ENCODE measurements at places on chromosomes 12 and 14. TPM values are rescaled to one million over a fixed set of nuclear protein-coding genes. Genes with fewer than 3 reads are reported as not detected.
A peak's percentile ranks its signal among the peaks of the same experiment; 100 is the strongest.

DNA sequence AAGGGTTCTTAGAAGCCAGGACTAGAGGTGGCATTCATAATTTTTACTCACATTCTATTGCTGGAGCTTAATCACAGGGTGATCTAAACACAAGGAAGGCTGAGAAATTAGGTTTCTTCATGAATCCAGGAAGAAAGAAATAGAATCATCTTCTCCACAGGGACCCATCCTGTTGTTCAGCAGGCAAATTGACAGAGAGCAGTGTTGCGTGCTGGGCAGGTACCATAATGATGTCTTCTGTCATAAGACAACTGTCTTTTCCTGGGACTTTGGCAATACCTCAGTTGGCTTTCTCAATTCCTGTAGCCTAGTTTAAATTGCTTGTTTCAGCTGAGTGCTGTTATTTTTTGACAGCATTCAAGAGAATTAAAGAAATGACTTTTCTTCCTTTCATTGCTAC, 468.0 kb upstream of the SYT1 start:
- no peaks in the 10 kb centered on the region for H3K36me3 ChIP-seq
- no peaks in the 10 kb centered on the region for H3K27me3 ChIP-seq
- DNase-seq: no peak
- no peaks in the 10 kb centered on the region for H3K4me1 ChIP-seq
- H3K27ac ChIP-seq: no peak overlapping the region

- DNase-seq: no peak
- H3K27ac ChIP-seq: no peak overlapping the region
- H3K27me3 ChIP-seq: peaks cover 31% of the 10 kb centered on the region
- H3K4me3 ChIP-seq: no peak overlapping the region
Observed at GRCh38 chr12:56931474-56931978, 2.7 kb downstream of the SDR9C7 start.

TAC3 gene
- total RNA-seq: not detected

SLC10A1 gene
- not detected for total RNA-seq

DNA sequence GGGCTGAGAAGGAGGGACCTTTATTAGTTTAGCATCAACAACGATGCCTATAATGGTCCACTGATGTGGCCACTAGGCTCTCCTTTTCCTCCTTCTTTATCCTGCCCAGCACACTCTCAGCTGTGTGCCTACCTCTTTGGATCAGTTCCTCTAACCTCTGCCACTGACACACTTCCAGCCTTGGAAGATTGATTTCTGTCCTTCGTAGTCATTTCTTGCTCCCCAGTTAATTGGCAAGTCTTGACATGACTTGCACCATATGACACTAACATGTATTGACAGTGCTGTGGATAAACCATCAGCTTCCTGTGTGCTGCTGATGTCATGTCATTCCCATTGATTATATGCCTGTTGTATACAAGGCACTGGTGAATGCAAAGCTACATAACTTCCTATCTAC, 90.2 kb upstream of the PLEKHG7 start:
- no peaks in the 10 kb centered on the region for H3K36me3 ChIP-seq
- no peaks in the 10 kb centered on the region for H3K27me3 ChIP-seq
- no peak overlapping the region for H3K4me3 ChIP-seq
- peaks cover 9% of the 10 kb centered on the region for H3K4me1 ChIP-seq

GRCh38 chr14:85508863-85509262, 21.1 kb upstream of the FLRT2 start:
- no peak for DNase-seq
- H3K4me3 ChIP-seq: no peak overlapping the region
- no peaks in the 10 kb centered on the region for H3K4me1 ChIP-seq
- H3K36me3 ChIP-seq: no peaks in the 10 kb centered on the region
- no peak overlapping the region for H3K27ac ChIP-seq
- no peaks in the 10 kb centered on the region for H3K27me3 ChIP-seq

DNA sequence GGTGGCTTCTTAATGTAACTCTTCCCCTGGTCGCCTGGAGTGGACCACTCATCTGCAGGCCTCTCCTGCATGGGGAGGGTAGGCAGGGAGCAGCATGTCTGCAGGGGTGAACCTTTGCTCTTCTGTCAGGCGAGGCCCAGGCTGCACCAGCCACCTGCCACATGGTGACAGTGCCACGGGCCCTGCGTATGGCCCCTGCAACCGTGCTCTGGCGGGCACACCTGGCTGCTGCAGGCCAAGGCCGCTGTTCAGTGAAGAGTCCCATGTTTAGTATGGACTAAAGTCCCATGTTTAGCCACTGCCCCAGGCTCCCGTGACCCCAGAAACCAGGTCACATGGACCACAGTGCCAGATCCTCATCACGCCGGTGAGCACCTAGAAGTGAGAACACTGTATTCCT, 187.0 kb downstream of the ADGRD1 start:
- no peak for DNase-seq
- H3K27ac ChIP-seq: no peak overlapping the region
- H3K27me3 ChIP-seq: peaks cover 12% of the 10 kb centered on the region
- no peak overlapping the region for H3K4me3 ChIP-seq
- no peaks in the 10 kb centered on the region for H3K36me3 ChIP-seq
- H3K4me1 ChIP-seq: no peaks in the 10 kb centered on the region

DNA sequence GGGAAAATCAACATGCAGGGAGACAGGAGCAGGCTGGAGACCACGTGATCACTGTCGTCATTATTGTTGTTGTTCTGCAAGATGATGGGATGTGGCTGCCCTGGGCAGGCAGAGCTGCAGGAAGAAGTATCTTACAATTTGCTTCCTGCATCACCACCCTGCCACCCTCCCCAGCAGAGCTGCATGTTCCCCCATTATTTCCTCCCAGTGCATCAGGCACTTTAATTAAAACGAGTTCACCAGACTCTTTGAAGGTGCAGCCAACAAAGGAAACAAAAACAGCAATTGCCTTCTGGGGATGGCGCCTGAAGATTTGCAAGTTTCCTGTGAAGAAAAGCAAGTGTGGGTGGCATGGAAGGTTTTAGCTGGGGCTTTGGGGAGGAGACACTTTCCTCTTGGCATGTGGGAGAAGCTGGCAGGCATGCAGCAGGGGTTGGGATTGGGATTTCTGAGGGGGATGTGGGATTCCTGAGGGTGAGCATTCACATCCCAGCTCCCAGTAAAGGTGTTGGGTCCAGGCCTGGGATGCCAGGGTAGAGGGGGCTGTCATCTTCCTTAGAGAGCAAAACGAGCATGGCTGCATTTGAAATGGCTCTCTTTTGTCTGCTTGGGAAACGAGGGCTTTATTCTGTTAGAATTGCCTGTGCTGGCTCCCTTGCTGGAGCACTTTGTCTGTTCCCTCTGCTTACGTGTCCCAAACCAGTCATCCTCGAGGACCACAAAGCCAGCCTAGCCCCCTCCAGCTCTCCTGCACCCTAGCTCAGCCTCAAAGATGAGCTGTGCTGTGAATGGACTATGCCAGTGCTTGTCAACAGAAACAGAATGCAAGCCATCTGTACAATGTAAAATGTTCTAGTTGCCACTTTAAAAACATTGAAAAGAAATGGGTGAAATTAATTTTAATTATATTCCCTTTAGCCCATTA, 11.5 kb upstream of the C14orf132 start:
- peak overlapping the region; percentile 45 for H3K4me3 ChIP-seq
- peaks cover 2% of the 10 kb centered on the region for H3K36me3 ChIP-seq
- peaks cover 17% of the 10 kb centered on the region for H3K4me1 ChIP-seq
- no peak for DNase-seq
- peak overlapping the region; percentile 77 for H3K27ac ChIP-seq

- no peak overlapping the region for H3K27ac ChIP-seq
- no peaks in the 10 kb centered on the region for H3K36me3 ChIP-seq
- H3K27me3 ChIP-seq: no peaks in the 10 kb centered on the region
- H3K4me3 ChIP-seq: no peak overlapping the region
- no peaks in the 10 kb centered on the region for H3K4me1 ChIP-seq
Observed at GRCh38 chr12:70383886-70384285, 17.8 kb downstream of the KCNMB4 start.

GRCh38 chr12:42923156-42923555, 333.6 kb upstream of the PRICKLE1 start:
- no peaks in the 10 kb centered on the region for H3K36me3 ChIP-seq
- no peak for DNase-seq
- no peaks in the 10 kb centered on the region for H3K27me3 ChIP-seq
- no peak overlapping the region for H3K4me3 ChIP-seq
- H3K4me1 ChIP-seq: no peaks in the 10 kb centered on the region

- no peaks in the 10 kb centered on the region for H3K27me3 ChIP-seq
- H3K4me1 ChIP-seq: no peaks in the 10 kb centered on the region
- no peak for DNase-seq
- H3K36me3 ChIP-seq: no peaks in the 10 kb centered on the region
- H3K4me3 ChIP-seq: no peak overlapping the region
Observed at GRCh38 chr12:19826980-19827550, 387.8 kb downstream of the AEBP2 start.

DNA sequence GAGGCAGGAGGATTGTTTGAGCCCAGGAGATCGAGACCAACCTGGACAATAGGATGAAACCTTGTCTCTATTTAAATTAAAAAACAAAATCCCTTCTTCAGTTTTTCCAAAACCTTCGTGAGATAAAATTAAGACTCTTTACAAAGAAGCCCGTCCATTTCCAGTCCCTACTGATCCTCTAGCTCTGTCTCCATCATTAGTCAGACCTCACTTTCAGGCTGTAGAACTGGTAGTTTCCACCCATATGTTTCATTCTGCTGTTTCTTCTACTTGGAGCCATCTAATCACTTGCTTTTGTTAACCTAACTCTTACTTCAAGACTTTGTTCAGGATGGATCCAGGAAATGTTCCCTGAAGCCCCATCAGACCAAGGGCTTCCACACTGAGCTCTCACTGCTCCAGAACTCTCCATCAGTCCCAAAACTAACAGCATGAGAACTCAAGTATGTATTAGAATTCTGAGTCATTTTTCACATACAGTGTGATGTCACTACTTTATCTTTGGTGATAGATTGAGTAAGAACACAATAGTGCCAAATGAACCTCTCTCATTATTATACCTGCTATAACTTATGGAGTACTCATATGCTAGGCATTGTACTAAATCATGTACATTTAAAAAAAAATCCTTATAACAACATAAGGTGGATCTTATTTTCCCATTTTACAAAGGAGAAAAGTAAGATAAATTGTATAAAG, 90.8 kb downstream of the PRICKLE1 start:
- no peaks in the 10 kb centered on the region for H3K4me1 ChIP-seq
- H3K4me3 ChIP-seq: no peak overlapping the region
- DNase-seq: no peak
- no peaks in the 10 kb centered on the region for H3K36me3 ChIP-seq
- no peak overlapping the region for H3K27ac ChIP-seq

DTX1 gene
- 27.7 TPM for total RNA-seq

FGF6 gene
- not detected for total RNA-seq

DNA sequence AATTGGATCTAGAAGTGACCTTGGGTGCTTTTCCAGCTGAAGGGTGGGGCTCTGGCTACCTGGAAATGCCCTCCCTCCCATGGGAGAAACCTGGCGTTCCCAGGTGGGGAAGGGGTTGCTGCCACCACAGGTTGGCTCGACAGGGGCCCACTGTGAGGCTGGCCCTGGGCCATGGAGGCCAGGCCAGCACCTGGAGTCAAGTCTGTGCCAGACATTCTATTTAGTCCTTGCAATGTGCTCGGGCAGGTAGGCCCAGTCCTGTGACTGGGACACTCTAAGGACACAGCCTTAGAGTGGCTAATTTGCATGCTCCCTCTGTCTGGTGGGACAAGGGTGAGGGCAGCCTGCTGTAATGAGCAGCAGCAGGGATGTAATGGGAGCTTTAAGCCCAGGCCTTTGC, 11.9 kb downstream of the VRTN start:
- no peak overlapping the region for H3K27ac ChIP-seq
- no peak for DNase-seq
- H3K27me3 ChIP-seq: peaks cover 49% of the 10 kb centered on the region
- peaks cover 2% of the 10 kb centered on the region for H3K36me3 ChIP-seq

DNA sequence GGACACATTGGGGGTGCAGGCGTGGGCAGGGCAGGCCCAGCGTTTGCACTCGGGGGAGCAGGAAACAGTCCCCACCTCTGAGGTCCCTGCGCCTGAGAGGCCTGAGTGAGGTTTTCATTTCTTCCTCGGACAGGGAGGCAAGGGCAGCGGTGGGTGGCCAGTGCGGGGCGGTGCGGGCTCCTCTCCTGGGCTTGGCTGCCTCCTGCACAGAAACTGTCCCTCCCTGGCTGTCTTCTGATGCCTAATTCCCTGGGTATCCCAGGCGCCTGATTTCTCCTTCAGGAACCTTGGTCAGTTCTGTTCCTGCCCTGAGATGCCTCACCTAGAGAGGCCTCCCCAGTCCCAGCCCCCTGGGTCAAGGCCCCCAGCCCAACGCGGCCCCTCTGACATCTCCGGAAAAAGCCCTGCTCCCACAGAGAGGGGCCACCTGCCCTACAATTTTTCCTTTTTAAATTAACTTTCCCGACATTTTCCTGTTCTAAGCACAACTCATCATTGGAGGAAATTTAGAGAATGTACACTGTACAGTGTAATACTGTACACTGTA, 260.3 kb downstream of the ADGRD1 start:
- H3K27me3 ChIP-seq: peaks cover 33% of the 10 kb centered on the region
- no peak overlapping the region for H3K27ac ChIP-seq
- H3K36me3 ChIP-seq: no peaks in the 10 kb centered on the region
- DNase-seq: no peak
- no peak overlapping the region for H3K4me3 ChIP-seq

DNA sequence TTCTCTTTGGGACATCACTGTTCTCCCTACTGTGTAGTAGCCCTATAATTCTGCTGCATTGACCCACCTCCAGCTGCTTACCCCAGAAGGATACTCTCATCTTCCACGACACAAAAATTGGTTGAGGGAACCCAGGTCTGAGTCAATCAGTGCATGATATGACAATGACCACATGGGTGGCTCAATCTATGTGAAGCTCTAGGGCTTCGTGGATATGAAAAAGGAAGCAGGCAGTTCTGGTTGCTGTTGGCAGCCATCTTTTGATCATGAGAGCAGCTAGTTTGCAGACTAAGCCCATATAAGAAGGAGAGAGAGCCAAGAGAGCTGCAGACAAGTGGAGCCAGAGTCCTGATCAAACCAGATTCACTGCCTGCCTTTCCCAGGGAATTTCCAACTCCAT, 57.9 kb downstream of the AVPR1A start:
- H3K27ac ChIP-seq: no peak overlapping the region
- peaks cover 35% of the 10 kb centered on the region for H3K27me3 ChIP-seq
- DNase-seq: no peak
- H3K36me3 ChIP-seq: no peaks in the 10 kb centered on the region
- no peak overlapping the region for H3K4me3 ChIP-seq
- peaks cover 2% of the 10 kb centered on the region for H3K4me1 ChIP-seq

DNA sequence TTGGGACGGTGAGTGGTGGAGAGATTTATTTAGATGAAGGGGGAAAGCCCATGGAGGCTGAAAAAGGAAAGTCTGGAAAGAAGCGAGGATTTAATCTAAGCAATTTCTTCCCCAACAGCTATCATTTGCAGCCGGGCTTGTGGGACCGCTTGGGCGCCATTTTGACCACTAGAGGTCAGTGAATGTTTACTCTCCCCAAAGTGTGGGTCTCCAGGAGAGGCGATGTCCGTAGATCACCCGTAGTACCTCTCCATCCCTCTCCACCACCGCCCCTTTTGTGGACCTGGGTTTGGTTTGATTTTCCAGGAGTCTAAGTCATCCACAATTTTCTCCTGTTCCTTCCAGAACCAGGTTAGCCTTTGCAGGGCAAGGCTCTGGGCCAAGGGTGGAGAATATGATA, 91.2 kb upstream of the PARP11 start:
- H3K27ac ChIP-seq: peak overlapping the region; percentile 97
- H3K4me3 ChIP-seq: peak overlapping the region; percentile 55
- H3K27me3 ChIP-seq: no peaks in the 10 kb centered on the region
- H3K36me3 ChIP-seq: no peaks in the 10 kb centered on the region
- no peak for DNase-seq
